ENCODE measurements at places on chromosomes 2 and 18.
A peak's percentile ranks its signal among the peaks of the same experiment; 100 is the strongest.

DNA sequence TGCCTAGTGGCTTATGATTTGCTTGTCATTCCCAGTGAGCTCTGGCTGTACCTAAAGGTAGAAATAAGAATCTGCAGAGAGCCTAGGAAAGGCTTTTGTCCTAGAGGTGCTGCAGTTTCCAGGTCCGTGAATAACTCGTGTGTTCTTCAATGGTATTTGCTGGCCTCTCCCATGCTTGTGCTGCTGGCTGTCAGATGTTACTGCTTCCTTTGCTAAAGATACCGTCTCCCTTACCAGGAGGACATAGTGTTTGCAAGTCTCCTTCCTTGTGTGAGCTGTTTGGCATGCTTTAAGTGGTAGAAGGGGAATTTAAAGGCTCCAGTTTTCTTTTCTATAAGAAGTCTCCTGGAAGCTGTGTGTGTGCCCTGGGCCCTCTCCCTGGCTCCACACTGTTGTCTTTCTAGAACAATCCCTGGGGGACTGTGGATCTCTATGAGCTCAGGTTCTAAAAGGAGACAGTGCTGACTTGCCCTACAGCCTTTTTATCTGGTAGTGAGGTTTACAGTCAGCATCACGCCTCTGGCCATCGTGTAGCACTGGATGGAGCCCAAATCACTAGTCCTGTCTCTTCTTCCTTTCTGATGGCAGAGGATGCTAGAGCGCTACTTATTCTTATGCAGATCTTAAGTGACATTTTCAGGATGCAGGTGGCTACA, 65.8 kb downstream of the RNF144A start:
- DNase-seq: no peak

DNA sequence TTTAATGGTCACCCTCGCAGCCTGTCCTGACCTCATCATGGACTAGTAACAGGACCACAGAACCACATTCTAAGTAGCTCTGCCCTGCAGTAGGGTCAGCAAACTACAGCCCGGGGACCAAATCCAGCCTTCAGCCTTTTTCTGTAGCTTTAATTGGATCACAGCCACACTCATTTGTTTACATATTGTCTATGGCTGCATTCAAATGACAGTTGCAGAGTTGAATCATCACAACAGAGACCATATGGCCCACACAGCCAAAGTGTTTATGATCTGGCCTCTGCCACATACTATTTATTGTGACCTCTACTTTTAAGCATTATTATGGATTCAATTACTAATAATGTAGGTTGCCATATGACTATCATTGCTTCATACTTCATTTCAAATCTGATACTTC, 47.7 kb downstream of the MAP3K19 start:
- DNase-seq: no peak

GRCh38 chr18:57434536-57435494, at the start of gene ONECUT2:
ONECUT2 (plus strand) TSS chr18:57435374; CDS start chr18:57435717, 343 bp downstream.
- peak; percentile 97 for DNase-seq

DNA sequence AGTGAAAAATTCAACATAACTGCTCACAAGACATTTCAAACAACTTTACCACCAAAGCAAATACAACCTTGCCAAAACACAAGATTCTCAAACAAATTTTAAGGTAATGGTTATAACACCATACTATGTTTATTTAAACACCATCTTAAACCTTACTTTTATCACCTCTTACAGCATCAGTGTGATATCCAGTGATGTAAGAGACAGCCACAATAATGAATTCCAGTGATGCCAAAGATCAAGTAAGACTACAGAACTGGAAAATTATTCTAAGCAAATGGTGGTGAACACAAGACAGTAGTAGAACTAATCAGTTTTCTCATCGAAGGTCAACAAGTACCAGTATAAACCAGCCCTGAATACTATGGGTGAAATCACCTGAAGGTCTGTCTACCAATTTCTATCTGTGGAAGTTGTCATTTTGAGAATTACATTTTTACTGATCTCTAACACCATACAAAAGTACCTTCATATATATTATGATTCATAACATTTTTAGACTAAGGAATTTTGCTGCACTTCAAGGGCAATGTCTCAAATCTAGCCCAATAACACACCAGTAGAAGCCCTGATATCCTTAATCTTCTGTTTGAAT, 146.2 kb downstream of the RBMS1 start:
- DNase-seq: no peak

DNA sequence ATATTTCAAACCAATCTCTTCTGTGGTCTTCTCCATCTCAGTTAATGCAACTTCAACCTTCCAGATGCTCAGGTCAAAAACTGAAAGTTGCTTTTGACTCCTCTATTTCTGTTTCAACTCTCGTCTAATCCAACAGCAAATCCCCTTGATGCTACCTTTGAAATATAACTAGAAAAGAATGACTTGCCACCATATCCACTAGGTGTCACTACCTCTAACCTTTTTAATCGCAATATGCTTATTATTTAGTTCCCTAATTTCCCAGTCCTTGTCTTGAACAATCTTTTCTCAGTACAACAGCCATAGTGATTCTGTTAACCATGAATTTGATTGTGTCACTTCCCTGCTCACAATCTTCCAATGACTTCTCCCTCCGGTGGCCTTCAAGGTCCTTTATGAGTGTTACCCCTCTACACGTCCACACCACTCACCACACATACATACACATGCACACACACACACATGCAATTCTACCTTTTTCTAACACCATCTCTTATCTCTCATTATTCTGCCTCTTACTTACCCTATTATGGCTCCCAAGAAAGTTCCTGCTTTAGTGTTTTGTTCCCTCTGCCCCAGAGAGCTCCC, 245.5 kb upstream of the KCNJ3 start:
- no peak for DNase-seq
